ENCODE measurements at places on chromosomes 7 and 10.

- no peak for DNase-seq
Measured at GRCh38 chr10:127909716-127910463, 3.0 kb downstream of the PTPRE start.

DNA sequence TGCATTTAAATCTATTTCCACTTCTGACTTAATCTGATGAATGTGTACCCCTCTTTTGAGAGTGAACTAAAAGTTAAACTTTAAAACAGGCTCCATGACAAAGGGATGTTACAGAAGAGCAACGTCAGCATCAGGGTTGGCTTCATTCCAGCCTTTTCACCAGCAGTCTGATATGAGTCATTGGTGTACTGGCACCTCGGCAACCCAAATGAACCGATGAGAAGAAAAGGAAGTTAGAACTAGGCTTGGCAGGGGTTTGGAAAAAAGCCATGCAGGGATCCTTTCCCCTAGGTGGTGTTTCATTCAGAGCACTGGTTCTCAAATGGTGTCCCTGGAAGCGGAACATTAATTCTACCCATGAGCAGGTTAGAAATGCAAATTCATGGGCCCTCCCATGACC lies 53.6 kb downstream of the SEC61G start:
- no peak for DNase-seq

DNA sequence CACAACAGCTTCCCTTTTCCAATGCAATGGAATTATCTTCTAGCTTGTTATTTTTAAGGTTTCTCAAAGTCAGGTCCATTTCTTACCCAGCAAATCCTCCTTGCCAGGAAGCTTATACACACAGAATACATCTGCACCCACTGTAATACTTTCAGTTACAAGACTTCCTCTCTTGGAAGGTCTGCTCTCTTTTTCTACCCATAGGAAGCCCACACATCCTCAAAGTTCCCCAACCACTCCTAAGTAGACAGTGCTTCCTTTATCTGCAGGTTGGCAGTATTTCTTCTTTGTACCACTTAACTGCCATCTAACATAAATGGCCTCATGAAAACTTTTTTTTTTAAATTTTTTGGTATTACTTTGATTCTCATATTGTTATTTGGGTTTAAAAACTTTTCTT lies 155.6 kb downstream of the TAX1BP1 start:
- no peak for DNase-seq

- no peak for DNase-seq
Measured at GRCh38 chr10:3354174-3354900, 181.8 kb upstream of the PITRM1 start.

DNA sequence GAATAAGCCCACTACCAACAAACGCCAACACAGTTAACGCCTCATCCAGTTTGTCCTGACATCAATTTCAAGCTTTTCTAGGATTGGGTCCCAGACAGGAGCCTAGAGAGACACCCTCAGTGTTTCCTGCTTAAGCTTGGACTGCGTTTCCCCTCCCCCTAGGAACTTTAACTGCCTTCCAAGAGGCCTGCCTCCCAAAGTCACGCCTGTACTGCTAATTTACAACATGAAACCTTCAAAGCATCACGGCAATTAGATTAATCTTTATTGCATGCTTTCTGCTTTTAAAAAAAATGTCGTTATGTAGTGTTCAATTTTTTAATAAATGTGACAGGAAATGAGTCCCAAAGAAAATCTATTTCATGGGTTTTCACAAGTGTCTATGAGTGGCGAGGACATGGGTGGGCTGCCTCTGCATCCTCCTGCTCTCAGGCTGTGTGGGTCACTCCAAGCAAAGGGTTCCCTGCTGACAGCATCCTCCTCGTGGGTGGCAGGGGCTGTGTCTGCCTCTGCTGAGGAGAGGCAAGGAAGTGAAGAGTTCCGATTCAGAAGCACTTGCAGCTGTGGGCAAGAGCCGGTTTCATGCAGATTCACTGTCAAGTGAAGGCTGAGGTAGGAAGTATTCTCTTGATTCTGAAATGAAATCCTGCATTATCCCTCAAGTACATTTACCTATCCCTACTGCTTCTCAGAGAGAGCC lies 193.0 kb upstream of the KMT2E start:
- no peak for DNase-seq

DNA sequence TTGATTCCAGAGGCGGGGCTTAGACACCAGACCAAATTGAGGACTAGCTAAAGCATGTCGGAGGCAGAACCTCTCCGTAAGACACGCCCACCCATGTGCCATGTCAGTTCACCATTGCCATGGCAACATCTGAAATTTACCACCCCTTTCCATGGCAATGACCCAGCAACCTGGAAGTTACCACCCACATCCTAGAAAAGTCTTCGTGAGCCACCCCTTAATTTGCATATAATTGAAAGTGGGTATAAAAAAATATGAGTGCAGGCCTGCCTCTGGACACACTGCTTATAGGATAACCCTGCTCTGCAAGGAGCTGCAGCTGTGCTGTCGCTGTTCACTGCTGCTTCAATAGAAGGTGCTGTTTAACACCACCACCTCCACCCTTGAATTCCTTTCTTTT lies 28.0 kb downstream of the TMEM270 start:
- DNase-seq = no peak

GRCh38 chr7:42263971-42264370 lies 27.0 kb upstream of the GLI3 start:
- no peak for DNase-seq

Measured in K562 (cell line).